ENCODE measurements at places on chromosomes 3 and 15.

DNA sequence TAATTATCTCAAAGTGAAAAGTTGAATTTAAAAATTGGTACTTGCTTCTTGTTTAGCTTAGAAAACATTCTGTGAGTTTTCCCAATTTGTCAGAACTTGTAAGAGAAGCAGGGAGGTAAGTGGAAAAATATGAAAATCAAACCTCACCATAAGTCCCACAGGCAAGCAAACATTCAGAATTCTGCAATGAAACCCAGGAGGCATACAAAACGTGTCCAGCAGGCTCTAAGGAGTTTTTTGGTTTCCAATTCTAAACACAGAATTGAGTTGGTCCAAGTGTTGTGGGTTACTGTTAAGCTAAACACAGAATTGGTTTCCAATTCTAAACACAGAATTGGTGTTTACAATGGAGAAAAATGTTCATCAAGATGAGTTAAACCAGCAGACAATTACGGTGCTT, 27.1 kb upstream of the ACKR4 start:
- DNase-seq, result no peak

DNA sequence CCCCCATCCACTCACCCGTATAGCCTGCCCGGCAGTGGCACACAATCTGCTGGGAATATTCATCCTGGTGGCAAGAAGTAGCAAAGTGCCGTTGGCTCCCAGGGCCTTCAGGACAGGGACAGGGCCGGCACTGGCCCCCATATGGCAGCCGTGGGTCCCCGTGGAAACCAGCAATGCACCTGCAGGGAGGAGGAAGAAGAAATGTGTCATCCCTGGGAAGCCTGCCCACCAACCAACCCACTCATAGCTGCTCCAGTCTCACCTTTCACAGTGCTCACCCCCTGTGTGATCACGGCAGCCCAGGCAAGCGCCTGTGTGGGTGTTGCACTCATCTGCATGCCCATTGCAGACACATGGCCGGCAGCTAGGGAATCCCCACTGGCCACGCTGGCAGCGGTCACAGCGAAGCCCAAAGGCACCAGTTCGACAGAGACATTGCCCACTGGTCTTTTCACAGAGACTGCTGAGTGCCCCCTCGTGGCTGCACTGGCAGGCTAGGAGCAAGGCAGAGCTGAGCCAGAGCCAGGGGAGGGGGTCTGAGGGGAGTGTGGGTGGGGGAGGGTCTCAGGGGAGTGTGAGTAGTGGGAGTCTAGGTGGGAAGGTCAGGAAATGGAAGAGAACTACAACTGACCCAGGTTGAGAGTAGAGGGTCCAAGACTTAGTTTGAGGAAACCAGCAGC, 4.5 kb upstream of the USP19 start:
- no peak for DNase-seq

DNA sequence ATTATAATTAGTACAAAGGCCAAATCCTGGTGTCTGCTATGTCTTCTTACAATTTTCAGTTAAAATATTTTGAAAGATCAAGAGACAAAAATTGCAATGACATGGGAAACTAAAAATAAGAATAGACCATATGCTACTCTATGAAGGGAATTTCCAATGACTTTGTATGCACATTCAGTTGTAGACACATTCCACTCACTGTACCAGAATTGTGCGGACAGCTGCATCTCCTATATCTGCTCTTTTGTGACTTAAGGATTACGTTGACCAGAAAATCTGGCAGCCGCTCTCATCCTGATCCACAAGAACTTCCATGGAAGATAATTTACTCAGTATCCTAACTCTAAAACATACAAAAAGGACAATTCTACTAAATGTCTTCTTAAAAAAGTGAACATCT, 493.9 kb upstream of the KCNMB2 start:
- DNase-seq, result no peak

DNA sequence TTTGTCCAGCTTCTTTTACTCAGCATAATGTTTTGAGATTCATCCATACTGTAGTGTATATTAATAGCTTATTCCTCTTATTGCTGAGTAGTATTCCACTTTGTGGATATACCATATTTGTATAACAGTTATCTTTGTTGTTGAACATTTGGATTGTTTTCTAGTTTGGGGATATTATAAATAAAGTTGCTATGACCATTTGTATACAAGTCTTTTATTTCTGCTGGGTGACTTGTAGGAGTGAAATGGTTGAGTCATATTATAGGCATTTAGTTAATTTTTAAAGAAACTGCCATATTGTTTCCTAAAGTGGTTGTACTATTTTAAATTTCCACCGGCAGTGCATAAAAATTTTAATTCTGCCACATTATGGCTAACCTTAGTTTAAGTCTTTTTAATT, 53.4 kb downstream of the RPL39L start:
- no peak for DNase-seq

GRCh38 chr3:33032938-33033337, 64.0 kb downstream of the GLB1 start:
- no peak for DNase-seq

- DNase-seq, result no peak
Observed at GRCh38 chr3:71662568-71662967, 62.6 kb downstream of the EIF4E3 start.

DNA sequence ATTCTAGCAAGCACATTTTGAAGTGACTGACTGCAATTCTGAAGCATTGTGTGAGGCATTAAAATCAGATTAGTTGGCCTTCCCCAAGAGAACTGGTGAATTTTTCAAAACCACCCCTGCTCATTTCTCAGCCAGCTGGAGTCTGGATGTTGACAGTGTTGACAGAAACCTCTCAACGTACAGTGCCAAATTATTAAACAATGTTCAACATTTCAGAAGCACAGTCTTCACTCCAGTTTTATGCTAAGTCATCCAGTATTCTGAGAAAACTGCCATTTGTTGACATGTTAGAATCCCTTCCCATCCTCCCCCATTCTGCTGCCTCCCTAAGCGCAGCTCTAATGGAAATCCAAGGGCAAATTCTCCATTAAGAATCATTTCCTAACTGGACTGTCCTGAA, 369.3 kb upstream of the TRIM42 start:
- DNase-seq, result no peak

- no peak for DNase-seq
Observed at GRCh38 chr3:172139528-172140276, 100.3 kb downstream of the FNDC3B start.

All from HuH-7.5 (cell line).